ENCODE measurements at places on chromosomes 11 and 22. TPM values are rescaled to one million over a fixed set of nuclear protein-coding genes. Genes with fewer than 3 reads are reported as not detected.

Gene OR8D1
- total RNA-seq: not detected

Gene ANO9
- total RNA-seq: 67.6 TPM

Gene TRIM51
- not detected for total RNA-seq

Gene OR9G4
- total RNA-seq: not detected

Gene SOX10
- not detected for total RNA-seq

Gene RCE1
- 25.5 TPM for total RNA-seq

Gene SLC25A45
- 26.3 TPM for total RNA-seq

Gene CNGA4
- 0.16 TPM for total RNA-seq

Gene LYVE1
- total RNA-seq: not detected

Gene SEC14L2
- total RNA-seq: 7.2 TPM

Gene TBX10
- not detected for total RNA-seq

Gene CTTN
- total RNA-seq: 1.3 TPM

Gene NXPE4
- total RNA-seq: not detected

Gene SMIM35
- 3.9 TPM for total RNA-seq

Gene GAB4
- not detected for total RNA-seq

Gene CHRDL2
- not detected for total RNA-seq

Gene CCDC89
- 0.43 TPM for total RNA-seq

Gene SMDT1
- 98.6 TPM for total RNA-seq

Gene BDNF
- not detected for total RNA-seq

Gene TMX2
- total RNA-seq: 73.2 TPM

Gene DRD4
- total RNA-seq: 0.39 TPM

Gene PAX6
- not detected for total RNA-seq

Gene USH1C
- not detected for total RNA-seq

Gene TYR
- total RNA-seq: not detected

Gene OR52A1
- not detected for total RNA-seq

Gene MS4A2
- total RNA-seq: not detected

Gene RIMBP3C
- total RNA-seq: 0.59 TPM

Gene PRG3
- not detected for total RNA-seq

Gene PKP3
- not detected for total RNA-seq

Gene TRAF6
- 12.2 TPM for total RNA-seq

Gene MAPK12
- total RNA-seq: 5.7 TPM

Gene OR52H1
- total RNA-seq: not detected

Gene MRGPRE
- not detected for total RNA-seq

Gene MAJIN
- total RNA-seq: not detected

Gene OR4D5
- not detected for total RNA-seq

Gene CHRNA10
- 3.7 TPM for total RNA-seq

Gene MS4A6E
- not detected for total RNA-seq

Gene RBMXL2
- not detected for total RNA-seq

Gene BACE1
- total RNA-seq: 0.82 TPM

Data from T-helper 2 cell treated with Interferon-gamma antibody and Interleukin-4, amounts not matched to agents 100 ng/mL and 5 ng/mL, for 36 hours (primary cell).